Peyer's patch (tissue), 4 donors: ENCODE measurements at places on chromosomes 2 and 18. TPM values are rescaled to one million over a fixed set of nuclear protein-coding genes. Genes with fewer than 3 reads are reported as not detected.

CRYGC gene
- not detected for total RNA-seq

NTSR2 gene
- not detected for total RNA-seq

DUSP28 gene
- total RNA-seq, result 8.4 TPM

ASXL3 gene
- total RNA-seq, result 1.5 TPM

POTEJ gene
- total RNA-seq, result not detected

ACTR3 gene
- total RNA-seq, result 98.8 TPM

GCG gene
- total RNA-seq, result 5.0 TPM

TRIM43 gene
- not detected for total RNA-seq

REEP1 gene
- total RNA-seq, result 12.0 TPM

GALNT3 gene
- 32.2 TPM for total RNA-seq

PKDCC gene
- 113 TPM for total RNA-seq

COL3A1 gene
- 81.7 TPM for total RNA-seq

RAB11FIP5 gene
- 10.7 TPM for total RNA-seq

BOLL gene
- not detected for total RNA-seq

GFPT1 gene
- 59.1 TPM for total RNA-seq

GALR1 gene
- total RNA-seq, result 0.27 TPM

CTAGE1 gene
- total RNA-seq, result not detected

MROH2A gene
- total RNA-seq, result 1.6 TPM

EHD3 gene
- total RNA-seq, result 0.88 TPM

CPS1 gene
- total RNA-seq, result 68.5 TPM

TUBB6 gene
- total RNA-seq, result 51.1 TPM

SNORC gene
- total RNA-seq, result 5.0 TPM

OSBPL6 gene
- 5.6 TPM for total RNA-seq

VIL1 gene
- total RNA-seq, result 189 TPM

STON1 gene
- total RNA-seq, result 6.9 TPM

SP100 gene
- total RNA-seq, result 498 TPM

FAP gene
- 2.6 TPM for total RNA-seq

LRRC30 gene
- not detected for total RNA-seq

RAX gene
- not detected for total RNA-seq

ZNF24 gene
- 36.3 TPM for total RNA-seq

M1AP gene
- total RNA-seq, result not detected

DNAJC5G gene
- not detected for total RNA-seq

MAL gene
- not detected for total RNA-seq

SMYD1 gene
- not detected for total RNA-seq

APCDD1 gene
- 16.6 TPM for total RNA-seq

ACVR1C gene
- total RNA-seq, result 5.0 TPM

ZNF385B gene
- total RNA-seq, result 7.4 TPM

CYRIA gene
- 0.53 TPM for total RNA-seq

MEIS1 gene
- 64.4 TPM for total RNA-seq

KCNIP3 gene
- 4.9 TPM for total RNA-seq

LOXL3 gene
- 6.6 TPM for total RNA-seq

PRKAG3 gene
- not detected for total RNA-seq

SH3RF3 gene
- total RNA-seq, result 1.1 TPM

SIGLEC15 gene
- 0.47 TPM for total RNA-seq

FKBP1B gene
- total RNA-seq, result 16.3 TPM

MAPRE3 gene
- total RNA-seq, result 6.4 TPM

ASB18 gene
- not detected for total RNA-seq

DGUOK gene
- total RNA-seq, result 44.5 TPM

SCN9A gene
- total RNA-seq, result 19.8 TPM

CIAO1 gene
- total RNA-seq, result 146 TPM

ZNF521 gene
- 9.3 TPM for total RNA-seq

SERPINB10 gene
- not detected for total RNA-seq

TRIM54 gene
- total RNA-seq, result not detected

POTEI gene
- total RNA-seq, result not detected

C1QL2 gene
- total RNA-seq, result not detected

KIF5C gene
- total RNA-seq, result 1.2 TPM

NETO1 gene
- total RNA-seq, result not detected

STK11IP gene
- 49.3 TPM for total RNA-seq
